ENCODE measurements at places on chromosomes 7 and 10. TPM values are rescaled to one million over a fixed set of nuclear protein-coding genes. Genes with fewer than 3 reads are reported as not detected.
A peak's percentile ranks its signal among the peaks of the same experiment; 100 is the strongest.

DNA sequence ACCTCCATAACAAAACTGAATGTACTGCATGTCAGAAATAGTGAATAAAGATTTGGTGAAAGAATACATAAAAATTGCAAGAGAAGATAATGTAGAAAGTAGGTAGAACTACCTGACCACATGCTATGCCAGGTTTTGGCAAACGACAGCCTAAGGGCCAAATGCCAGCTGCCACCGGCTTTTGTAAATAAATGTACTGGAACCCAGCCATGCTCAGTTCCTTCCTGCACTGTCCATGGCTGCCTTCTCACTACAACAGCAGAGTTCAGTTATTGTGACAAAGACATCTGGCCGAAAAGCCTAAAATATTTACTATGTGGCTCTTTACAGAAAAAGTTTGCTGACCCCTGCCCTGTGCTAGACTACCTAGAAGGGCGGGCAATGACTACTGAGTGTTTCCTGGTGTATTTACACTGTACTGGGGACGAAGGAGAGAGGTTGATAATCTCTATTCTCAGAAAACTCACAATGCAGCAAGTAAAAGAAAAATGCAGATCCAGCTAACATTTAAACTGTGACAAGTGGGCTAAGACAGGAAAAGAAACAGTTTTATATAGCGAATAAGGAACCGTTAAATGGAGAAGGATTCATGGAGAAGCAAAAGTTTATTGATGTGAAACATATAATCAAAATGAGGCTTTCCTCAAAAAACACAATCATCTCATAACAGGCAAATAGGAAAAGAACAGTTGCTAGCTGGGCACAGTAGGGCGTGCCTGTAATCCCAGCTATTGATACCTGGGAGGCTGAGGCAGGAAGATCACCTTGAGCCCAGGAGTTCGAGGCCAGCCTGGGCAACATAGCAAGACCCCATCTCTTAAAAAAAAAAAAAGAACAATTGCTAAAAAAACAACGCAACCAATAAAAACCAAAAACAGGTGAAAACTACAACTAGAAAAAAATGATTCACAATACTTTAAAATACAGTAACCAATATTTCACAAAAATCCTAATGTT is 13.7 kb downstream of the KIN start:
- no peak overlapping the region for H3K27ac ChIP-seq
- H3K4me3 ChIP-seq, result no peak overlapping the region
- H3K27me3 ChIP-seq, result no peaks in the 10 kb centered on the region
- peak; percentile 52 for DNase-seq
- H3K4me1 ChIP-seq, result no peaks in the 10 kb centered on the region
- H3K36me3 ChIP-seq, result no peaks in the 10 kb centered on the region

DNA sequence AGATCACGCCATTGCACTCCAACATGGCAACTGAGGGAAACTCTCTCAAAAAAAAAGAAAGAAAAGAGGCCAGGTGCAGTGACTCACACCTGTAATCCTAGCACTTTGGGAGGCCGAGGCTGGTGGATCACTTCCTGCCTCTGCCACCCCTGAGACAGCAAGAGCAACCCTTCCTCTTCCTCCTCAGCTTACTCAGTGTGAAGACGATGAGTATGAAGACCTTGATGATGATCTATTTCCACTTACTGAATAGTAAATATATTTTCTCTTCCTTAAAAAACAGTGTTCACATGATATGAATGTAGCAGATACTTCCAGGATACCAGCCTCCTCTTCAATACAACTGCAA is 2.1 kb upstream of the ZKSCAN1 start:
- no peak overlapping the region for H3K27ac ChIP-seq
- H3K36me3 ChIP-seq, result no peaks in the 10 kb centered on the region
- no peak overlapping the region for H3K4me3 ChIP-seq
- no peaks in the 10 kb centered on the region for H3K27me3 ChIP-seq

- no peak overlapping the region for H3K4me3 ChIP-seq
- DNase-seq, result no peak
- no peaks in the 10 kb centered on the region for H3K4me1 ChIP-seq
- no peak overlapping the region for H3K27ac ChIP-seq
Observed at GRCh38 chr10:103648636-103649532, 155.4 kb downstream of the NEURL1 start.

GRCh38 chr10:104824380-104825006 is 183.4 kb downstream of the SORCS3 start:
- no peaks in the 10 kb centered on the region for H3K36me3 ChIP-seq
- no peaks in the 10 kb centered on the region for H3K27me3 ChIP-seq
- peak; percentile 25 for DNase-seq
- no peak overlapping the region for H3K27ac ChIP-seq
- H3K4me3 ChIP-seq, result no peak overlapping the region
- no peaks in the 10 kb centered on the region for H3K4me1 ChIP-seq

RASSF4 gene
- total RNA-seq, result 7.7 TPM

GIMAP4 gene
- not detected for total RNA-seq

DNA sequence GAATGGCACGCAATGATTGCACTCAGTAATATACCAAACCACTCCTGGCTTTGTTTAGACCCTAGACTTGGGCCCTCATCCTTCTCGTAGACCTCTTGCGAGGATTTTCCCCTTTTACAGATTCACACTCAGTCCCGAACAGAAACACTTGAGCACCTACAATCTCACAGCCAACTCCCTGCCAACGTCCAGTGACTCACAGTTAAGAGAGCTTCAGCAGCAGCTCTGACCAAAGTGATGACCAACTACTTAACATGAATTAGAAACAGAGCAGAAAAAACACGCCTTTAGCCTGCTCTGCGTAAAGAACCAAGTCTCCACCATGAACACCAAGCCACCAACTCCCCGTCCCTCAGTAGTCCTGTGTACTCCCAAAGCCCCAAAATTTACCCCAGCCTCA is 2.2 kb downstream of the DNAJC30 start:
- peak; percentile 65 for DNase-seq
- peak overlapping the region; percentile 97 for H3K4me3 ChIP-seq
- H3K27me3 ChIP-seq, result no peaks in the 10 kb centered on the region
- no peak overlapping the region for H3K27ac ChIP-seq
- H3K36me3 ChIP-seq, result 0 out of 2 replicates have a peak, but pooled peaks cover 4% of the 10 kb centered on the region

- DNase-seq, result no peak
- no peak overlapping the region for H3K4me3 ChIP-seq
- peaks cover 3% of the 10 kb centered on the region for H3K4me1 ChIP-seq
- H3K27ac ChIP-seq, result no peak overlapping the region
Observed at GRCh38 chr7:42082144-42082543, 154.9 kb downstream of the GLI3 start.

DNA sequence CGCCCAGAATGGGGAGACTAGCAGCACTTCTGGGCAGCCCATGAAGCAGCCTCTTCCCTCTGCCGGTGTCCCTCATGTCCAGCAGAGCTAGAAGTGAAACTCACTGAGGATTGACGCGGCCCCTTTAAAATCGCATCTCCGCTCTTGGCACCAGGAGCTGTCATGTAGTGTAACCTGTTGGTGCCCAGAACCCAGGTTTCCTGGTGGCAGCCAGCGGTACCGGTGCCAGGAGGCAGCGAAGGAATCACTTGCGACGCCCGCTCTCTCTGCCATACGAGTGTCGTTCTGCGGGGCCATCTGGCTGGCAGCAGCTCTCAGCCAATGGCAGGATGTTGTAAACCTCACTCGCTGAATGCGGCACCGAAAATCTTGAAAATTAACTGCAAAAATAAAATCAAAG is 82.7 kb downstream of the CUX1 start:
- H3K4me1 ChIP-seq, result no peaks in the 10 kb centered on the region
- H3K4me3 ChIP-seq, result no peak overlapping the region
- no peaks in the 10 kb centered on the region for H3K36me3 ChIP-seq
- H3K27me3 ChIP-seq, result no peaks in the 10 kb centered on the region
- DNase-seq, result no peak

- no peaks in the 10 kb centered on the region for H3K27me3 ChIP-seq
- H3K4me1 ChIP-seq, result no peaks in the 10 kb centered on the region
- DNase-seq, result no peak
- H3K27ac ChIP-seq, result no peak overlapping the region
Observed at GRCh38 chr7:26624839-26625238, 239.6 kb downstream of the SKAP2 start.

- H3K4me3 ChIP-seq, result no peak overlapping the region
- H3K36me3 ChIP-seq, result no peaks in the 10 kb centered on the region
- no peaks in the 10 kb centered on the region for H3K27me3 ChIP-seq
- H3K4me1 ChIP-seq, result peaks cover 5% of the 10 kb centered on the region
- no peak overlapping the region for H3K27ac ChIP-seq
Observed at GRCh38 chr10:119608316-119609155, 11.8 kb upstream of the TIAL1 start.

GRCh38 chr10:101094121-101094879 is 32.5 kb downstream of the KAZALD1 start:
- DNase-seq, result no peak
- H3K4me3 ChIP-seq, result no peak overlapping the region
- no peaks in the 10 kb centered on the region for H3K27me3 ChIP-seq
- H3K36me3 ChIP-seq, result no peaks in the 10 kb centered on the region

DNA sequence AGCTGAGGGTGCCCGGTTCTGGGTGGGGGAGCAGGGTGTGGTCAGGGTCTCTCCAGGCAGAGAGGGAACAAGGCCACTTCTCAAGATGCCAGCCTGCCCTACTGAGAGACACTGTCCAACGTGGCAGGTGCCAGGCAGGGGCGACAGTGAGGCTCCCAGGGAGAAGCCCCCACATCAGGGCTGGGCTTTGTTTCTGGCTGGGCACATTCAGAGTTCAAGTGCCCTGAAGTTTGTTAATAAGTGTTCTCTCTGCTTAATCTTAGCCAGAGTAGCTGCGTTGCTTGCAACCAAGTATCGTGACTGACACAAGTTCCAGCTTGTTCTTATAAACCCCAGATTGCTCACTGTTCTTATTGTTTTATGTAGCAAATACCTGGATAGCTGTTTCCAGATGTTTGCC is 21.8 kb downstream of the FOXL3 start:
- DNase-seq, result no peak
- no peak overlapping the region for H3K27ac ChIP-seq
- no peaks in the 10 kb centered on the region for H3K4me1 ChIP-seq
- H3K36me3 ChIP-seq, result no peaks in the 10 kb centered on the region

- DNase-seq, result no peak
- H3K27me3 ChIP-seq, result no peaks in the 10 kb centered on the region
- no peak overlapping the region for H3K27ac ChIP-seq
Observed at GRCh38 chr10:91910467-91910866, 1.2 kb upstream of the FGFBP3 start.

All from PC-3 (cell line).